Renal pelvis (tissue), 12 donors: ENCODE measurements at places on chromosomes 7 and 10.

- DNase-seq: no peak
Measured at GRCh38 chr7:50264908-50265307, 39.6 kb upstream of the IKZF1 start.

DNA sequence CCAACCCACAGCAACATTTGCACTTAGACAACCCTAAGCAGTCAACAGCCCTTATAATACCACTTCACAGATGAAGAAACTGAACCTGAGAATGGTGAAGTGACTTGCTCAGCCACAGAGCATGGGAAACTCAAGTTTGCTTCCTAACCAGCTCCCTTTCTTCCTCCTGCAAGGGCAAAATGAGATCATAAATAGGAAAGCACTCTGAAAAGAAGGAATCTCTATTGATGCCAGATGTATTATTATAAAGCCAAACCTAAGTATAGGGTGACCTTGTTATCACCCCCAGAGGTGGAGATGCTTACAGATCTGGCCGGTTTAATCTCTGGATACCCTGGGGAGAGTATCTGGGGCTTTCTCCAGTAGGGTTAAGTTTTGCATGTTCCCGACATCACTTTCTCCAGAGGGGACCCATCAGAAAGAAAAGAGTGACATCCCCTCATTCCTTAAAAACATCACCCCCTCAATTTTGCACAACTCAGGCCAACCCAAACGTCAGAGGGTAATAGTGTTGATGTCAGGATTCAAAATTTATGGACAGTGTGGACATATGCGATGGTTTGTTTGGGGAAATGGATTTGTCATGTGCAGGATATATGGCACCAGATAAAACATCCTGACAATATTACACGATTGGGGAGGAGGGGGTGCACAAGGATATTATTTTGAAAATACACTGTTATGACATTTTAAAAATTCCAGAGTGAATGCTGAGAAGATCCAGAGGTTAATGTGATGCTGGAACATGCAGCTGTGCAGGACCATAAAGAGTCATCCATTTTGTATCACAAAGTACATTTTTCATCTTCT lies 24.0 kb upstream of the XPNPEP1 start:
- DNase-seq: no peak

DNA sequence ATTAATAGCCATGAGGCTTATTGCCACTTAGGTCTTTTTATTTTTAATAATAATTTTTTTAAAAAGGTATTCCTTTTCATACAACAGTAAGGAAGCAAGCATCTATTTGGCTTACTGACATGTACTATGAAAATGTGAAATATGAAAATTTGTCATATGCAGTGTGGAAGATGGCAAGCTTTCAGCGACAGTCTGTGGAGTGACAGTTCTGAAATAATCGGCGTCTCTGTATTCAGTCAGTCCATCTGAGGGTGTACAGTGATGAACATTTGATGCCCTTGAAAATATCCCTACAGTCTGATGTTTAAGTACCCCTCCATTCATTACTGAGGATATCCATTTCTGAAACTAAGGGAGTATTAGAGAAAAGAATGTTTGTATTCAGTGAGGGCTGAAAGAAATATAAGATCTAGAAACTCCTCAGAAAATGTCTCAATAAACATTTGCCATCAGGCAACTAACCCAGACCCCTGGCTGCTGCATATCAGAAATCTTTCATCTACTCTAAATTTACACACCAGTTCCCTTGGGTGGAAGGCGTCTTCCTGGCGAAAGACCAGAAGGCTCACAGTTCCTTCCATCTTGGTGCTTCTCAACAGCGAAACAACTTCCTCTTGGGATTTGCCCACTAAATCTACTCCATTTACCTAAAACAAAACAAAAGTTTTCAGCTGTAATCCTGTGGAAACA lies 440.6 kb downstream of the PARD3 start:
- no peak for DNase-seq

GRCh38 chr7:36994456-36995112 lies 270.3 kb upstream of the AOAH start:
- DNase-seq: no peak
